ENCODE measurements at places on chromosomes 5 and 9.

GRCh38 chr5:157481666-157482065, 21.7 kb downstream of the NIPAL4 start:
- no peak for DNase-seq

DNA sequence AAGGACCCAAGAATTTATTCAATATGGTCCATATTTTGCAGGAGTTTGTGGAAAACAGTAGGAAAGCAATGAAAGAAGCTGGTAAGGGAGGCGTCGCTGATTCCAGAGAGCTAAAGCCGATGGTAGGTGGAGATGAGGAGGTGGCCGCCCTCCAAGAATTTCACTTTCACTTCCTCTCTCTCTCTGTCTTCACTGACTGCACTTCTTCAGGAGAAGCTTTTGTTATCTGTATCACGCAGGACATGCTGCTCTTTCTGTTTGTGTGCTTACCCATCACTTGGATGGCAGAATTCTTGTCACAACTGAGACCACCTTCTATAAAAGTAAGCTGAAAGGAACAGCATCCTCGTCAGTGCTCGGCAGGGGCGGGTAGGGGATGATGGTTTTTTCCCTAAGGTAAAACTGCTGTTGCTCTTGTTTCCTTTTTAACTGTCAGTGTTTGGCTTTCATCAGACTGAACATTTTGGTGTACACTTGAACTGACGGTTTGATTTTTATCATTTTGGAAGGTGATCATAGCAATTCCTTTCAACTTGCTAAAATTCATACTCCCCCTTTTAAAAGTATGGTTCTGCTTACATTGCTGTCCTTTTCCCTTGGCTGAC, 62.4 kb upstream of the FSD1L start:
- DNase-seq: peak; percentile 39

DNA sequence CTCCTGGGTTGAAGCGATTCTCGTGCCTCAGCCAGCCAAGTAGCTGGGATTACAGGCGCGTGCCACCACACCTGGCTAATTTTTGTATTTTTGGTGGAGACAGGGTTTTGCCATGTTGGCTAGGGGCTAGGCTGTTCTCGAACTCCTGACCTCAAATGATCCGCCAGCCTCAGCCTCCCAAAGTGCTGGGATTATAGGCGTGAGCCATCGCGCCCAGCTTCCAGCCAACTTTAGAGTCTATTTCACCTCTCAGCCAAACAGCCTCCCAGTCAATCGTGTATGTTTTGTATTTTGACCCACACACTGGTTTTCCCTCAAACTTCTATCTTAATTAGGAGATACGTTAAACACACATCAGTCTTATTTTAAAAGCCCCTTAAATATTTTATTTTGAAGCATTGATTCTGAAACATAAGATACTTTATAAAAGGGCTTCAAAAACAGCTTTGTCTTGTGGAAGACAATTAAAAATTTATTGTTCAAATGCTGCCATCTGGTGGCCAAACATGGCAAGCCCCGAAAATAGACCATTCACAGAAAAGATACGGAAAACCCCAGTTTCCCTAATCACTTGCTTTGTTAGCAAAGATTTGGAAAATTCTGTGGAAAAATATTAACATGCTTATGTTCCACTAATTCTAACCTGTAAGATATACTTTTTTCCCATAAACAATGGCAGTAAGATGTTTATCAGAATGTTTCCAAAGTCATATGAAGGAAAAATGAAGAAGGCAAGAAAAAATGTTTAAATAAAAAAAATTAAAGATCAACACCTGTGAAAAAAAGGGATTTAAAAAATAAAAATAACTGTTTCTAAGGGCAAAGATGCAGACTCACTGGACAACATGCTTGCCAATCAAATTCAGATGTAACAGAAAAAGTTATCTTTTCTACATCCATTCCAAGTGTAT, 33.1 kb downstream of the APTX start:
- DNase-seq: peak; percentile 52

DNA sequence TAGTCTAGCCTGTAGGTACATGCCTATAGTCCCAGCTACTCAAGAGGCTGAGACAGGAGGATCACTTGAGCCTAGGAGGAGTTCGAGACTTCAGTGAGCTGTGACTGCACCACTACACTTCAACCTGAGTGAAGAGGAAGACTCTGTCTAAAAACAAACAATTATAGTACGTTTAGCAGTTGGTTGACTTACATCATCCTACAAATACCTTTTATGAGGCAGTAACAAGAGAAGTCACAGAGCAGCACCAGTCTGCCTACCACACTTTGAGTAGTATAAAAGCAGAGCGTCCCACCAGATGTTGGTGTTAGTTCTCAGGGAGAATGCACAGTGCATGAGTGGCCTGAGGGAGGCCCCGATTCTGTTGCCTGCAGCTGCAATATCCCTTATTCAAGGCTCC, 16.1 kb downstream of the ZFR start:
- DNase-seq: no peak

- no peak for DNase-seq
Measured at GRCh38 chr5:52805615-52806014, 17.9 kb downstream of the ITGA1 start.

DNA sequence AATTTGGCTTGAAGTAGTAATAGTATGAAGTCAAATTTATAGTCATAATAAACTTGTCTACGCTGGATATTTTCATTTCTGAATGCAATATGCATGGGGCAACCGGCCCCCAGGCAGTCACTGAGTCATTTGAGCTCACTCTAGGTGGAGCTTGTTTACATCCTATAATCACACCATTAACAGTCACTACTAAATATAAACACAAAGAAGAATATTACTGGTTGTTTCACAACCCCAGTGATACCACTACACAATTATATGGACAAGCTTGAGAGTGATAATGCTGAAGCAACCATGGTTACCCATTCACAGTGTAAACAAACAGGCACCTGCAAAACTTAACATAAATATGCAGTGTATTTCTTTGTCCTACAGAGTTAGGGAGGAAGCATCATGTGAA, 68.7 kb downstream of the MARCHF3 start:
- DNase-seq: no peak

- no peak for DNase-seq
Measured at GRCh38 chr9:37374892-37375291, 47.6 kb upstream of the GRHPR start.

- DNase-seq: no peak
Measured at GRCh38 chr9:96217294-96217707, 84.7 kb downstream of the HSD17B3 start.
